ENCODE measurements at places on chromosomes 3 and 15.

- no peak overlapping the region for H3K4me3 ChIP-seq
- H3K4me1 ChIP-seq, result no peaks in the 10 kb centered on the region
- no peak for DNase-seq
- no peaks in the 10 kb centered on the region for H3K27me3 ChIP-seq
- H3K36me3 ChIP-seq, result no peaks in the 10 kb centered on the region
Observed at GRCh38 chr3:82133070-82133606, 371.7 kb upstream of the GBE1 start.

GRCh38 chr15:66906668-66907614, 158.5 kb upstream of the SMAD3 start:
- no peak overlapping the region for H3K27ac ChIP-seq
- no peak for DNase-seq
- no peak overlapping the region for H3K4me3 ChIP-seq
- H3K27me3 ChIP-seq, result no peaks in the 10 kb centered on the region
- no peaks in the 10 kb centered on the region for H3K36me3 ChIP-seq

GRCh38 chr15:39320886-39321285, 260.0 kb upstream of the THBS1 start:
- no peak overlapping the region for H3K4me3 ChIP-seq
- H3K36me3 ChIP-seq, result no peaks in the 10 kb centered on the region
- no peak overlapping the region for H3K27ac ChIP-seq
- no peaks in the 10 kb centered on the region for H3K4me1 ChIP-seq
- DNase-seq, result no peak
- H3K27me3 ChIP-seq, result no peaks in the 10 kb centered on the region

- H3K4me3 ChIP-seq, result no peak overlapping the region
- H3K4me1 ChIP-seq, result peaks cover under 1% of the 10 kb centered on the region
- no peaks in the 10 kb centered on the region for H3K36me3 ChIP-seq
Observed at GRCh38 chr3:149122721-149123578, 6.5 kb upstream of the HPS3 start.

DNA sequence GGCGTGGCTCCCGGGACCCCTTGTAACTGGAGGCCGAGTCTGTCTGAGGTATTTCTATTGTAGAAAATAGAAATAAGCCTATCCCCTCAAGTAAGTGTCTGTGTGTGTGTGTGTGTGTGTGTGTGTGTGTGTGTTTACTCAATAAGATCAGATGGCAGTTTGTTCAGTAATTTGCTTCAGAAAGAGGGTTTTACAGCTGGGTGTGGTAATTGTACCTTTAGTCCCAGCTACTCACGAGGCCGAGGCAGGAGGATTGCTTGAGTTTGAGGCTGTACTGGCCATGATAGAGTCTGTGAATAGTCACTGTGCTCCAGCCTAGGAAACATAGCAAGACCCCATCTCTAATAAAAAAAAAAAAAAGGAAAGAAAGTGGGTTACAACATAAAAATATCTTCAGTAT, 8.7 kb downstream of the SPINT1 start:
- H3K4me1 ChIP-seq, result no peaks in the 10 kb centered on the region
- no peaks in the 10 kb centered on the region for H3K36me3 ChIP-seq
- no peak for DNase-seq
- no peak overlapping the region for H3K4me3 ChIP-seq
- H3K27me3 ChIP-seq, result no peaks in the 10 kb centered on the region

GRCh38 chr3:159861369-159861987, 127.2 kb upstream of the IL12A start:
- no peak overlapping the region for H3K27ac ChIP-seq
- DNase-seq, result no peak
- no peaks in the 10 kb centered on the region for H3K36me3 ChIP-seq
- no peak overlapping the region for H3K4me3 ChIP-seq

DNA sequence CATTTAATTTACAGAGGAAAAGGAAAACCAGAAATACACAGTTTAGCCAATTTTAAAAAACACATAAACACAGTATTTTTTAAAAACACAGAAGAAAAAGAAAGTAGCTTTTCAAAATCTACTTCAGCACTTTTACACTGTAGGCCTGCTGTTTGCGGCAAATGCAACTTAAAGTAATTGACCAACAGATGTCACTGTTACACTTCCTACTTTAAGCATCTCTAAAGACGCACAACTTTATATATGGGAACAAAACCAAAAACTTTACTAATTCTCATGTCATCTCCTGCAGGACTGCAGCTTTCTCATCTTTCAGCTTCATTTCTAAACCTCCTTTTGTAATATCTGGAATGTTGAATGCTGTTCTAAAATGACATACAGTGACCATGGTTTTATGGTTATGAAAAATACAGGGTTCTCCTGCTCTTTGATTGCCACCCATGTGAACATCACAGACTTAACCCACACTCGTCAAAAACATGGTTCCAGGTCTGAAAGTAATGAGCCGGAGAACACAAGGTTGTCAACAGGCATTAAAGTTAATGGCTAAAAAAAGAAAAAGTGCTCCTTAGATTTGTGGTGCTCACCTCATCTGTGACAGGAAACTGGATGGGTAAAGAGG, 107.9 kb downstream of the FMN1 start:
- no peak overlapping the region for H3K4me3 ChIP-seq
- no peaks in the 10 kb centered on the region for H3K36me3 ChIP-seq
- DNase-seq, result no peak
- no peak overlapping the region for H3K27ac ChIP-seq
- no peaks in the 10 kb centered on the region for H3K27me3 ChIP-seq

GRCh38 chr3:54273791-54274190, 151.4 kb downstream of the CACNA2D3 start:
- H3K4me1 ChIP-seq, result no peaks in the 10 kb centered on the region
- no peak for DNase-seq
- H3K27ac ChIP-seq, result no peak overlapping the region

GRCh38 chr3:118244761-118245160, 789.9 kb downstream of the IGSF11 start:
- no peaks in the 10 kb centered on the region for H3K36me3 ChIP-seq
- H3K27ac ChIP-seq, result no peak overlapping the region
- H3K4me1 ChIP-seq, result no peaks in the 10 kb centered on the region

DNA sequence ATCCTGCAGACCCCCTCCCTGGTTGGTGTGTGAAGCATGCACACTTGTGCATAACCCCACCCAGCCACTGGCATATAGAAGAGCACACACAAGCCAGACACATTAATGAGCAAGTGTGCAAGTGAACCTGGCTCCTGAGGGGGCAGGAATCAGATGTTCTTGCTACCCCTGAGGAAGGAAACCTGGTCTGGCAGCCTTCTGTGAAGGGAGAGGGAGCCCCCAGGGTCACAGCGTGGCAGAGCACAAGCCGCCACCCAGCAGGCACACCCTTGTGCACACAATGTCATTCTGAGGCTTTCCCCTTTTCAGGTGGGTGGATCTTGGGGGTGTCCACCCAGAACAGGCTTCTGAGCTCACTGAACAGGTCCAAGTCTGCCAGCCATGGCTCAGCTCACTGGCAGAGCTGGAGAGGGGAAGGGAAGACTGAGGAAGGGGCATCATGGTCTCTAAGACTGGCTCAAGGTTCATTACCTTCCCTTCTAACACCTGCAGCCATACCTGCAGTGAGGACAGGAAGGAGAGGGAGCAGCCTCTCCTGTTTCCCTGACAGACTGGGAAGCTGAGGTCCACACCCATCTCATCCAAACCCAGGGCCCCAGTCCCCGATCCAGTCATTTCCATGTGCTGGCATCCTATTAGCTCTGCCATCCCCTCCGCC, 31.6 kb upstream of the SEMA3F start:
- H3K27ac ChIP-seq, result no peak overlapping the region
- no peaks in the 10 kb centered on the region for H3K27me3 ChIP-seq
- peaks cover 41% of the 10 kb centered on the region for H3K4me1 ChIP-seq

GRCh38 chr3:179700716-179701115, 47.9 kb downstream of the USP13 start:
- H3K4me3 ChIP-seq, result no peak overlapping the region
- DNase-seq, result no peak
- H3K27me3 ChIP-seq, result no peaks in the 10 kb centered on the region
- no peak overlapping the region for H3K27ac ChIP-seq
- no peaks in the 10 kb centered on the region for H3K4me1 ChIP-seq
- no peaks in the 10 kb centered on the region for H3K36me3 ChIP-seq

GRCh38 chr3:99896482-99896881, 78.8 kb downstream of the CMSS1 start:
- DNase-seq, result no peak
- no peak overlapping the region for H3K4me3 ChIP-seq
- no peaks in the 10 kb centered on the region for H3K27me3 ChIP-seq
- H3K27ac ChIP-seq, result peak overlapping the region; percentile 24

- no peak overlapping the region for H3K4me3 ChIP-seq
- no peaks in the 10 kb centered on the region for H3K27me3 ChIP-seq
- no peak overlapping the region for H3K27ac ChIP-seq
- no peak for DNase-seq
- H3K36me3 ChIP-seq, result no peaks in the 10 kb centered on the region
Observed at GRCh38 chr15:100309109-100310040, 32.4 kb downstream of the ADAMTS17 start.

DNA sequence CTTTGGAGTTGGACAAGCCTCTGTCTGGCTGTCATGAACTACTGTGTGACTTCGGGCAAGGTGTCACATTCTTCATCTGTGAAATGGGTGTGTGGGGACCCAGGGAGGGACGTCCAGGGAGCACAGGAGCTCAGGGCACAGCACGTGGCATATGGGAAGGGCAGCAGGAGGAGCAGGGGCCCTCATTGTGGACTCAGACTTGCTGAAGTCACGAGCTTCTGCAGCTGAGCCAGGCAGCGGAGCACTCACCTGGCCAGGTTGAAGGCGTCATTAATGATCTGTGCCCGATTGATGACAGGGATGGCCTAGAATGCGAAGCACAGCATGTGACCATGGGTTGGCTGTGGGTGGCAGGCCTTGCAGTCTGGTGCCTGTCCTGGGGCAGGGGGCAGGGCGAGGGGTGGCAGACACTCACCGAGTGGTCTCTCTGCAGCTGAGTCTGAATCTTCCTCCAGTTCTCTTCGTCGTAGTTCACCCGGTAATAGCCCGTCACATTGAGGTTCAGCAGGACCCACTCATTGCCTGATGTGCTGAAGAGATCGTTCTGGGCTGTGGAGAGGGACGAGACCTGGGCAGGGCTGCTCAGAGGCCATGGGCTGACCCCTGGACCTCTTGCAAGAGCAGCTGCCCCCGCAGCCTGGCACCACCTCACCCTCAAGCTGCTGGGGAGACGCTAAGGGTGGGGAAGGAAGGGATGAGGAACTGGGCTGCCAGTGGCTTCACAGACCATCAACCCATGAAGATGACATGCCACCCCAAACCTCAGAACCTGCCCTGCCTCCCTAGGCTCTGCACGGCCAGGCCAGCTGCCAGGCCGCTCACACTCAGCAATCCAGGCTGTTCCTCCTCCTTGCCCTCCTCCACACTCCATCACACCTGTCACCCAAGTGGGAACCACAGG, 15.4 kb downstream of the ANPEP start:
- no peak for DNase-seq
- no peak overlapping the region for H3K4me3 ChIP-seq
- H3K4me1 ChIP-seq, result no peaks in the 10 kb centered on the region
- no peak overlapping the region for H3K27ac ChIP-seq
- no peaks in the 10 kb centered on the region for H3K36me3 ChIP-seq

GRCh38 chr3:170055209-170055608, 17.4 kb downstream of the GPR160 start:
- no peaks in the 10 kb centered on the region for H3K4me1 ChIP-seq
- H3K36me3 ChIP-seq, result no peaks in the 10 kb centered on the region
- no peak overlapping the region for H3K27ac ChIP-seq
- H3K4me3 ChIP-seq, result no peak overlapping the region
- no peaks in the 10 kb centered on the region for H3K27me3 ChIP-seq
- DNase-seq, result no peak

GRCh38 chr3:79199966-79200365, 567.8 kb downstream of the ROBO1 start:
- DNase-seq, result no peak
- H3K4me1 ChIP-seq, result no peaks in the 10 kb centered on the region
- no peaks in the 10 kb centered on the region for H3K36me3 ChIP-seq
- no peak overlapping the region for H3K27ac ChIP-seq
- H3K27me3 ChIP-seq, result no peaks in the 10 kb centered on the region
- H3K4me3 ChIP-seq, result no peak overlapping the region

GRCh38 chr3:4714045-4714444, 220.9 kb downstream of the ITPR1 start:
- DNase-seq, result no peak
- H3K27ac ChIP-seq, result no peak overlapping the region
- peaks cover 16% of the 10 kb centered on the region for H3K36me3 ChIP-seq
- H3K4me1 ChIP-seq, result peaks cover 3% of the 10 kb centered on the region

- no peaks in the 10 kb centered on the region for H3K36me3 ChIP-seq
- no peak overlapping the region for H3K27ac ChIP-seq
- DNase-seq, result no peak
- no peaks in the 10 kb centered on the region for H3K4me1 ChIP-seq
Observed at GRCh38 chr3:8864402-8865350, 95.3 kb upstream of the OXTR start.

DNA sequence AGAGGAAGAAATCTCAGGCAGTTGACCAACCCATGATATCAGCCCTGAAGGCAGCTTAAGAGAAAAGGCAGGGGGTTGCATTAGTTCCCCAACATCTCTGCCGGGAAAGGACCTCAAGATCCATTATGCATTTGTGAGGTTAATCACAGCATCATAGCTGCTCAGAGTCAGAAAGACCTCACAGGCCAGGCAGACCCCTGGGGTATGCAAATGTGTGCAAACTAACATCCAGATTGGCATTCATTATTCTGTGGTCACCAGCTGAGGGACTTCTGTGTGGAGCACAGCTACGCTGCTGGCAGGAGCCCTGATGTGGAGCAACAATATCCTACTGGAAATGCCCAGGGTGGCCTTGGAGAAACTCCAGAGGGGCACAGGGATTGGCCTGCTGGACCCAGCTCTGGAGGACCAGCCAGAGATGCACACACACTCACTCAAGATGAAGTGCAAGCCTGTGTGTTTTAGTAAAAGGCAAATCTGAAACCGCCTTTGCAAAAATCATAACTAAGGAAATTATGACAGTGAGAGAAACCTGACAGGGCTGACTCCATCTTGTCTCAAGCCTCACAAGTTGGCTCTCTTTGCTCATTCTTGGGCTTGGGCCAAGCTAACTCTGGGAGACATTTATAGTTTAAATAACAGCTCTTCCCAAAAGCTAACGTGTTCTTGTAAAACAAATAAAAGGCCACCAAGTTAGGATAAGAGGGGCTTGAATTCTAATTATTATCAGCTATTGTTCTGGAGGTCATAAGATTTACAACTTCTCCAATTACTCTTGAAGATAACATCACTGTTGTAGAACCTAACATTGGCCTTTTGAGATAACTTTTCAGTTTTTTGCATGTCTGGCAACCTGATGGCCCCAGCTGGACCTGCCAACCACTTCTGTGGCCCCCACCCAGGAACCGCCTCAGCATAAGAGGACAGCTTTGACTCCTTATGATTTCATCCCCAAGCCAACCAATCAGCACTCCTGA, 257.1 kb downstream of the UACA start:
- no peak overlapping the region for H3K4me3 ChIP-seq
- H3K4me1 ChIP-seq, result peaks cover 30% of the 10 kb centered on the region
- H3K27me3 ChIP-seq, result no peaks in the 10 kb centered on the region
- no peaks in the 10 kb centered on the region for H3K36me3 ChIP-seq

- no peaks in the 10 kb centered on the region for H3K27me3 ChIP-seq
- H3K36me3 ChIP-seq, result no peaks in the 10 kb centered on the region
- H3K4me1 ChIP-seq, result no peaks in the 10 kb centered on the region
- H3K27ac ChIP-seq, result no peak overlapping the region
- no peak overlapping the region for H3K4me3 ChIP-seq
Observed at GRCh38 chr15:64213646-64214045, 50.8 kb upstream of the PPIB start.

- no peaks in the 10 kb centered on the region for H3K4me1 ChIP-seq
- peaks cover 24% of the 10 kb centered on the region for H3K36me3 ChIP-seq
- DNase-seq, result no peak
- no peak overlapping the region for H3K4me3 ChIP-seq
- no peak overlapping the region for H3K27ac ChIP-seq
- H3K27me3 ChIP-seq, result no peaks in the 10 kb centered on the region
Observed at GRCh38 chr3:12499474-12499873, 15.2 kb downstream of the TSEN2 start.

Measured in thoracic aorta (tissue), 2 donors.